ENCODE measurements at places on chromosomes 1 and 21.

DNA sequence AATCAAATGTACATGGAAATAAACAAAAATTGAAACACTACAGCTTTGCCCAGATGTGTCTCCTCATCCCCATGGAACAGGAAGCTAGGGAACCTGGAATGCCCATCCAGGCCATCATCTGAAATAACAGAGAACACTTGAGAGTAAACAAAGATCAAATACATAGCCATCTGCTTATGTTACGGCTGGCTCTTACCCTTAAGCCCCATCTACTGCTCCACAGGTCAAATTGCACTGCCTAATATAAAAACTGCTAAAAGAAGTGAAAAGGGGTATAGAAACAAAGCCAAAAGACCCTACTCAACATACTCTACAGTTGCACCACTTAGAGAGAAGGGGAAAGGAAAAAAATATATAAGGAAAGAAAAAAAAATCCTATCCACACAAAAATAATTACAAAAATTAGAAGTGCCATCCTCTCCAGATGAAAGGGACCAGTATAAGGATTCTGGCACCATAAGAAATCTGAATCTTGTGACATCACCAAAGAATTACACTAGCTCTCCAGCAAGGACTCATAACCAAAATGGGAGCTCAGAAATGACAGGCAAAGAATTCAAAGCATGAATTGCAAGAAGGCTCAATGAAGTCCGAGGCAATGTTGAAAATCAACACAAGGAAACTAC is 26.9 kb downstream of the OR6Y1 start:
- peak; percentile 63 for DNase-seq

DNA sequence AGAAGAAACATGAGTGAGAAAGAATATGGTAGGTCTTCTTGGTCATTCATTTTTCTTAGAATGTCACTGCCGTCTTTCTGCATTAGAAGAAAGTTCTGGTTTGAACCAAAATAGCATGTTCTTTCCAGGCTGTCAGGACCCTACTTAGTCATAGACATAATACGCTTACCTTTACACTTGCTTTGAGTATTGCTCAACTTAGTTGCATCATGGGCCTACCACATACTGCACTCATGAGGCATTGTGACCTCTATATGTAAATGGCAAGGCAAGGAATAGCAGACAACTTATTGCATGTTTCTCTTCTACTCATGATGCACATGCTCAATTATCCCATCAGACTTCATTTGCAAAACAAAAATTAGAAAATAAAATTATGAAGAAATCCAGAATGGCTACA is 415.0 kb downstream of the HLX start:
- no peak for DNase-seq

- no peak for DNase-seq
These were observed 174.8 kb upstream of the VAMP3 start for GRCh38 chr1:7596126-7596965.

DNA sequence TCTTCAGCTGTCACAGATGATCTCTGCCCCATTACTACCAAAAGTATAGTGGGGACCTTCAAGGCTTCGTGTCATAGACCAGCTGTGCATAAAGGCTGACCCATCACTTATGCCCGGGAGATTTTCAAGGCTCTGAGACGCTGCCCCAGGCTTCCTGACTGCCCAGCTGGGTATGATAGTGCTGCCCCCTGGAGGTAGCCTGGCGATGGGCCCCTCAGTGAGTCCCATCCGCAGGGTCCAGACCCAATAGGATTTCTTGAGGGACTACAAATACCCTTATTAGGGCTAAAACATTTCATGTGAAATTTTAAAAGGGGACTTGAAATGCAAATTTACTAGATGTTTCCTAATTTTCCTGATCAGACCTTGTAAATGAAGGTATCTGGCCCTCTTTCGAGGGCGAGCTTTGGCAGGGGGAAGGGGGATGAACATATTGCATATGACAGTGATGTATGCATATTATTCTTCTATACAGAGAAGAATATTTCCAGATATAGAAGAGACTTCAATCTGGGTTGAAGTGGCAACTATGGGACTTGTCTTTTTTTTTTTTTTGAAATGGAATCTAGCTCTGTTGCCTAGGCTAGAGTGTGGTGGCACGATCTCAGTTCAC is 11.7 kb upstream of the FCMR start:
- DNase-seq = peak; percentile 45

GRCh38 chr21:33101300-33101911 is 31.5 kb downstream of the OLIG1 start:
- DNase-seq = no peak

GRCh38 chr1:203513585-203514031 is 19.7 kb downstream of the OPTC start:
- no peak for DNase-seq

GRCh38 chr1:115643225-115643624 is 1.5 kb downstream of the VANGL1 start:
- DNase-seq = no peak

- no peak for DNase-seq
These were observed 31.3 kb upstream of the GUCA2A start for GRCh38 chr1:42195841-42196240.

- DNase-seq = no peak
These were observed 9.1 kb upstream of the HEYL start for GRCh38 chr1:39648496-39648895.

- no peak for DNase-seq
These were observed at the start of gene TNFRSF18 for GRCh38 chr1:1206376-1206965. TNFRSF18 (minus strand) TSS chr1:1206592; CDS start chr1:1206571, 21 bp downstream.

DNA sequence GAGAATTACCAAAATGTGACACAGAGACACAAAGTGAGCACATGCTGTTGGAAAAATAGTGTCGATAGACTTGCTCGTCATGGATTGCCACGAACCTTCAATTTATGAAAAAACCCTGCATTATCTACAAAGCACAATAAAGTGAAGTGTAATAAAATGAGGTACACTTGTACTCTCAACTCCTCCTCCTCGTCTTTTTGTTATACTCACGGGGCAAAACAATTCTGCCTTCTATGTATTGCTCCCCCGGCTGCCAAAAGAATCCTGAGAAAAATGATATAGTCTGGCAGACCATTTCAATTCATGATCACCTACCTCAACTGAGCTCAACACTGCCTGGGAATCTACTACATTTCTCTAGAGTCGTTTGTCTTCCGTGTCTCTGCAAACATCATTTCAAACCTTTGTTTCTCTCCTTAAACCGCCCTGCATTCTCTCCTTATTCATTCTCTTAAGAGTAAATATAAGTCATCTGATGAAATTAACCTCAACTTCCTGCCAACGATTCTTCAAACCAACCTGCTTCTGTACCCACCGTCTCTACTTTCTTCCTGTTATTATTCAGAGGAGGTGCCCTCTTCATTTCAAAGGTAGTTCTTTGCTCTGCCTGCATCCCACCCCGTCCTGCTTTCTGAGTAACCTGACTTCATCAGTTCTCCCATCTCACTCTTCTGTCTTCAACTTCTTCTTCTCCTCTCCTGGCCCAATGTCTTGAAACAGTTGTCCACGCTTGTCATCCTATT is 12.9 kb upstream of the IL19 start:
- no peak for DNase-seq

GRCh38 chr1:81121306-81121705 is 679.4 kb upstream of the ADGRL2 start:
- no peak for DNase-seq

GRCh38 chr21:26236281-26236680 is 65.7 kb upstream of the APP start:
- no peak for DNase-seq

DNA sequence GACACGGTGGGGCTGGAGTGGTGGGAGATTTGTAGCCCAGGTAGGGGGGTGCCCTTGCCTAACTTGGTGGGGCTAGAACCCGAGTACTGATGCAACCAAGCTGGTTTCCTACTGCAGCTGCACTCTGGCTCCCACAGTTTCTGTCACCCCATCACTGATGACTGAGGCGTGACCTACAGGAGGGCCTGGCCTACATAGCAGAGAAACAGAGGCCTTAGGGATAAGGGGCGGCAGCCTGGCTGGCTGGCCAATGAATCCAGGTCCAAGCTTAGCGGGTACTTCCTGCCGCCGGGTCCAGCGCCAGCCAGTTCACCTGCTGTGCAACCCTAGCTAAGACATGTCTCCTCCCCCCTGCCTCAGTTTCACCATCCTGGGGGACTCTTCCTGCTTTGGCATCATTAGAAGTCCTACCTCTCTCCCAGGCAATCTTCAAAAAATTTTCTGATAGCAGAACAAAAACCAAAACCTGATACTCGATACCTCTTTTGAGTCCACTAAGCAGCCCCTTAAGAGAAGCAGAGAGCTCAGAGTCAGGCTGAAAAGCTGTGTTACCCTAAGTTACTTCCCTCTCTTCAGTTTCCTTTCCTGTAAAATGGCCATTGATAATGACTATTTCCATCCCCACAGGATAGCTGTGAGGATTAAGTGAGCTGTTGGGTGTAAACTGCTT is 27.3 kb upstream of the RNF19B start:
- DNase-seq = no peak

DNA sequence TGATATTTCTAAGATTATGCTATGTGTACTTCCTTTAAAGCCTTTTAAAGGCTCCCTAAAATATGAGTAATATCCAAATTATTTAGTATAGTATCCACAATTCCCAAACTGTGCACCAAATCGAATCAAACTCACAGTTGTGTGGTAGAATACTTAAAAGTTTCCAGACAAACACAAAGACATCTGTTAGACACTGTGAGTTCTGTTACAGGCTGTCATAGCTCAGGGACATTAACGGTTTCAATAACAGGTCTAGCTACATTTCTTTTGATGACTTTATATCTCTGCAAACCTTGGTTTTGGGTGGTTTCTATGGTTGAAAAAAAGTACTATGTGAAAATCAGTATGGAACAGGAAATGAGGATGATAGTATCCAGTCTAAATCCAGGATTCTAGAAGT is 36.9 kb upstream of the NEK7 start:
- DNase-seq = no peak

- no peak for DNase-seq
These were observed 6.6 kb downstream of the TNFRSF8 start for GRCh38 chr1:12069623-12070244.

DNA sequence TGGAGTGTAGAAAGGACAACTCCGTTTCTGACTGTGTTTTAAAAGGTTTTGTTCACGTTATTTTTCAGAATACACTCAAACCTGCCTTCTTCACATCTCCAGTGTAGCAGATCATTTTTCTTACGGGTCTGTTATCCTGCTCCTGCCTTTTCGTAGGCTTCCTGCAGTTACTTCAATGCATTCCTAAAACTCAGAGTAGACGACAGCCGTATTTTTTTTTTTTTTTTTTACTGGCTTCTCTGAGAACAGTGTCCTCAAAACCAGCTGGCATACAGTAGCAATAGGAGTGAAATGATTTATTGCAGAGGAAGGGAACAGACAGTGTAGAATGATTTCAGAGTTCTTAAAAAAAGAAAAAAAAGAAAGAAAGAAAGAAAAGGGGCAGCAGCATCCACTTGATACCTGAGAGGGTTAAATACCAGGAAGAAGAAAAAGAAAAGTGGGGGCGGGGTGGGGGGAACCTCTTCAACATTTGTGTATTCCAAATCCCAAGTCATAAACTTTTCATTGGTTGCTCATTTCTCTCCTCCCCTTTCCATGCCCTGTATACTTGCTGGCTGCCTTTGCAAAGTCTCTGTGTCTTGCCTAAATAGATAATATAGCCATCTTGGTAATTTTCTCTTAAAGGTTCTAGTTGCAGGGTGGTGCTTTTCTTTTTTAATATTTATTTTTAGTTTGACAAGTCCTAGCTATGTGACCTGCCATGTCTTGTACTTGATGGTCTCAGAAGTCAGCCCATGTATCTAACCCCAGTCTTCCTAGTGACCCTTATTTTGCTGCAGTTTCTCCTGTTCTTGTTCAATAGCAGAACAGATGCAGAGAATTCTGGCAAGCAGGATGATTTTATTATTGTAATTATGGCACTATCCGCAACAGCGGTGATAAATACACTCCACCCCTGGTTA is 2.8 kb downstream of the TGFB2 start:
- peak; percentile 84 for DNase-seq
